ENCODE measurements at places on chromosomes 3 and 15. TPM values are rescaled to one million over a fixed set of nuclear protein-coding genes. Genes with fewer than 3 reads are reported as not detected.

SCAANT1 gene
- not detected for total RNA-seq

C3orf20 gene
- total RNA-seq = not detected

CNTN3 gene
- total RNA-seq = 3.0 TPM

DNA sequence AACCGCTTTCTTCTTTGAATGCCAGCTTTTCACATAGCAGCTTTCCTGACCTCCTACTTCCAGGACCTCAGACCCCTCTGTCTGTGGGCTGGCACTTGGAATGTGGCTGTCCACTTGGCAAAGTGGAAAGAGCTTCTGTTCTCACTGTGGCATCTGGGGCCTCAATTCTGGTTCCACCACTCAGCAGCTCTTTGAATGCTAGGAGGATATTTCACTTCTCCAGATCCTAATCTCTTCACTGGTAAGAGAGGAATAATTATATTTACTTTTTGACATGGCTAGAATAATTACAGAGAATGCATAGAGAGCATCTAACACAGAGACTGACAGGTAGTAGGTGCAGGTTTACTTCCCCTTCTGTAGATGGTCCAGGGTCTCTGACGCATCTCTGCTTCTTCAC, 405.9 kb downstream of the LPP start:
- no peak for DNase-seq

DNA sequence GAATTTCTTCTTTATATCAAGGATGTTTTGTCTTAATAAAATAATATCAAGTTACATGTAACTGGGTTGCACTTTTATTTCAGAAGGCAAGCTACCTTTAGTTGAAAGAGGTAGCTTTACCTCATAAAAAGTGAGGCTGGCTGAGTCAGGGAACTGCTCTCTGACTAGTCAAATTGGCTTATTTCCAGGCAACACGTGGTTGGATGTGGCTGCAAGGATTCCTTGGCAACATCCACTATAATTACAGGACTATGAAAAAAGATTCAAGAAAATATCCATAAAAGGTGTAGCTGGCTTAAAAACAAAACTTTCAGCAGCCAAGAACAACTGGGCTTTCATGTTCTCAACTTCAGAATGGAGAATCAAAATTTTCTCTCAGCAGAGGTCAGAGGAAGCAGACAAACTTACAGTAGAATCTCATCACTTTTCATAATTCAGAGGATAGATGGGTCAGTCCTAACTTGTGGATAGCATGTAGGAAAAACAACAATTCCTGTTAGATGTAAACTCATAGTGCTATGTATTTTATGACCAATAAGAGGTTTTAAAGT, 779.1 kb downstream of the MECOM start:
- DNase-seq = no peak

- no peak for DNase-seq
These were observed 178.2 kb downstream of the RAB11A start for GRCh38 chr15:66047321-66048024.

GRCh38 chr3:73258057-73258456, 196.6 kb downstream of the EBLN2 start:
- no peak for DNase-seq

DNA sequence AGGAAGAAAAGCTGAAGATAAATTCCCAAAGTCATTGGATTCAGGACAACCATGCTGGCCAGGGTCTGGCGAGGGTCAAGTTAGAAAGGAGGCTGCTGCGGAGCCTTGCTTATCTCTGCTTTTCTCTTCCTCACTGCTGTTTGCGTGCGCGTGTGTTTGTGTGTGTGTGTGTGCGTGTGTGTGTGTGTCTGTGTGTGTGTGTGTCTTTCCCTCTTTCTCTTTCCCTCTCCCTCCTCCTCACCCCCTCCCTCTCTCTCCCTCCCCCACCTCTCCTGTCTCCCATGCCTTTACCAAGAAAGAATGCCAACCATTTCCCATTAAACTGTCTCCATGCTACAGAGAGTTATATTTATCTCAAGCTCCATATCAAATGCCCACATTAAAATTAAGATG, at the start of gene COLQ:
Gene COLQ, minus strand, starts transcription at position 134 of the 393 bp plus-strand sequence. Its CDS starts 81 bp downstream, at position 53.
- DNase-seq = no peak

DNA sequence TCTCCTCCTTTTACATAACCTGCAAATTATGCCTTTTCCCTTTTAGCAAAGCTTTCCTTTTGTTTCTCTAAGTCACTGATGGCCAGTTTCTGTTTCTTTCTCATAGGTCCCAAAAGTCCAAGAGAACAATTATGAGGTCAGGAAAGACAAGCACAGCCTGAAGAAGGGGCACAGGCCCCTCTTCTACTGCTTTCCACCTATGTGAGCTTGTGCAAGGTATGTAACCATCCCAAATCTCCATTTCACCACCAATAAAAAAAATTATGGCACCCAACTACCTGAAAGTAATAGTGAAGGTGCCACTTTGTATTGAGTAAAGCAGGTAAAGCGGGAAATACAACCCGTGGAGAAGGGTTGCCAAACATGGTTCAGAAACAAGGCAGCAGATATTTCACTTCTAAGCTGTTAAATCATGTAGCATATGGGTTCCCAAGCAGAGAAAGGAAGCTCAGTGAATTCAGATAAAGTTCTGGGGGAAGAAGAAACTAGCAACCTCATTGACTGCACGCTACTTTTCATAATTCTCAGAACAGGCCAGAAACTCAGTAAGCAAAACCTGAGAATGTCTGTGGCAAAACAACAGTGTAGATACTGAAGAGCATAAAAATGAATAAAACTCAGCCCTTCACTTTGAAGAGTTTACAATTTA, 4.2 kb downstream of the PLOD2 start:
- DNase-seq = no peak

DNA sequence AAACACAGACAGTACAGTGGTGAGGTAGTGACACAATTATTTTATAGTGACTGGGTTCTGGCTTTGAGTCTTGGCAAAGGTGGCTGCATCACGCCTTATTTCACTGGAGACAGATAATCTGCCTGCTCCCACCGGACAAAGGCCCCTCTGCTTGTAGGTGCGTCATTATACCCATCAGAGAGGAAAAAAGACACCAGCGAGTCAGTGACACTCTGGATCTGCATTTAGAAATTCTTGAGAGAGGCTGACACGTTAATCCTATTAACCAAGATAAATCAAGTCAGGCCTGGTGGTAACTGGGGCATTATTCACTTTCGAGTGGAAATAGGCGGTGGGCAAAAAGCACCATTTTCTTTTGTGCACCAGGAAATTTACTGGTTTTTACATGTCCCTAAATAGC, 76.2 kb downstream of the NR2F2 start:
- no peak for DNase-seq

- no peak for DNase-seq
These were observed 21.1 kb upstream of the SATB1 start for GRCh38 chr3:18446149-18446825.

DNA sequence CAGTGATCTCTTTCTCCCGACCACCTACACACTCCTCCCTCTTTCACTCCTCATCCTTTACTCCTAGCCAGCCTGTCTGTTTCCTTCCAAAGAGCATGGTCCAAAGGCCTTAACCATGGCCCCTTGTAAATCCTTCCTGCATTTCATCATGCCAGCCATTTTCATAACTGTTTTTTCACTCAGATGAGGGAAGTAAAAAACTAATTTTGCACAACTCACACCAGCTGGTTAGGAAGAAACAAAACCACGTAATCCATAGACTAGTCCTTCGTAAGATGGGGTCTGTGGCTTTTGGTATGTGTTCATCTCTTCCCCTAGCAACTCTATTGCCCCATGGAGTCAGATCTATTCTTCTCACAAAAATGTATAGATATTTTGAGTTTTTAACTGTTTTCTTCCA, 187.8 kb downstream of the SHOX2 start:
- no peak for DNase-seq

DNA sequence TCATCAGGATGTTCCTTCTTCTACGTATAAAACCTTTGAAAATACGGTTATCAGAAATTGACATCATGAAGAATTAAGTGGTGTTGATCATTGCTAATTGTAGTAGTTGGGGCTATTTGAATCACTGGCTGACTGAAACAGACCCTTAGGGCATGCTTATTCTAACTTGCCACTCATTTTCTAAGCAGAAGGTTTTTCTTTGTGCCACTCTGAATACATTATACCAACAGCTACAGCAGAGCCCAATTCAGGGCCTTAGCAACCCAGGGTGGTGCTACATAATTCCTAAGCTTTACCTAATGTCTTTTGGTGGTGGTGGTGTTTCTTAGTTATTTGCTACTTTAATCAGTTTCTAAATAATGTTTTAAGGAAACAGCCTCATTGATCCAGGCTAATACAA, 524.2 kb downstream of the NLGN1 start:
- DNase-seq = no peak

GRCh38 chr3:46942076-46942475, 34.5 kb downstream of the CCDC12 start:
- DNase-seq = peak; percentile 2
